CD4-positive, alpha-beta T cell treated with Interferon gamma for 1 hour (primary cell): ENCODE measurements at places on chromosomes 13 and 19.

- no peak for DNase-seq
These were observed 177.3 kb upstream of the ZNF507 start for GRCh38 chr19:32168111-32168510.

DNA sequence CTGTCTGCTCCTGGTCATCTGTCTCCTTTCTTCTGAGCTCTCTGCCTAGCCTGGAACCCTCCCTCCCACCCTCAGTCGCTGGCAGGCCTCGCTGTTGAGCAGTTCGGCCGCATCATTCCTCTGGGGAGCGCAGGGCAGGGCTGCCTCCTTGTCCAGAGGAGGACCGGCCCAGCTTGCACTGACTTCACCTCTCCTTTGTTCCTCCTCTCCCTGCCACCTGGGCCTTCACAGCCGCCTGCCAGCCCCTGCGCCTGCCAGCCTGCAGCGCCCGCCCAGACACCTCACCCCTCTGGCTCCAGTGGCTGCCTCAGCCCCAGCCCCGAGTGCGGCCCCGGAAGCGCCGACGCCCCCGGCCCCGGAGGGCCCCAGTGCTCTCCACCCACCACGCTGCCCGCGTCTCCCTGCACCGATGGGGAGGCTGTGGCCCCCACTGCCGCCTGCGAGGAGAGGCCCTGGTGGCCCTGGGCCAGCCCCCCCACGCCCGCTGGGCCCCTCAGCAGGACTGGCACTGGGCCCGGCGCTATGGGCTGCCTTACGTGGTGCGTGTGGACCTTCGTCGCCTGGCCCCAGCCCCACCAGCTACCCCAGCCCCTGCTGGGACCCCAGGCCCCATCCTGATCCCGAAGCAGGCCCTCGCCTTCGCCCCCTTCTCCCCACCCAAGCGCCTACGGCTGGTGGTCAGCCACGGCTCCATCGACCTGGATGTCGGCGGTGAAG is 7.2 kb downstream of the KMT5C start:
- no peak for DNase-seq

GRCh38 chr19:24074720-24075454 is 12.1 kb upstream of the ZNF254 start:
- no peak for DNase-seq

DNA sequence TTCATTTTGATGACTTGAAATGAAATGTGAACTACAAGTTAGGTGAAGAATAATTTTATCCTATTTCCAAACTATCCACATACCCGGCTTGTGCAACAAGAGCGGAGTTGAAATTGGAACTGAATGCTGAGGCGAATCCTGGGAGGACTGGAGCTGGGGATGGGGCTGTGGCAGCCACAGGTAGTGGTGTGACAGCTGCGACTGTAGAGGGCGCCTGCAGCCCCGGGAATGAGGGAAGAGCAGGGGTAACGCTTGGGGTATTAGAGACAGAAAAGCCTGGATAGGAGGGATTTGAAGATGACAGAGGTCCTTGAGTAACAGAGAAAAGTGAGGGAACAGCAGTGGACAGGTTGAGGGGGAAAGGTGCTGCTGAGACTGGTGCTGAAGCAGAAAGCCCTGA is 22.0 kb upstream of the STOML3 start:
- no peak for DNase-seq

- no peak for DNase-seq
These were observed 116.3 kb downstream of the RAB20 start for GRCh38 chr13:110445183-110445582.
